ENCODE measurements at places on chromosomes 5 and 9.
A peak's percentile ranks its signal among the peaks of the same experiment; 100 is the strongest.

DNA sequence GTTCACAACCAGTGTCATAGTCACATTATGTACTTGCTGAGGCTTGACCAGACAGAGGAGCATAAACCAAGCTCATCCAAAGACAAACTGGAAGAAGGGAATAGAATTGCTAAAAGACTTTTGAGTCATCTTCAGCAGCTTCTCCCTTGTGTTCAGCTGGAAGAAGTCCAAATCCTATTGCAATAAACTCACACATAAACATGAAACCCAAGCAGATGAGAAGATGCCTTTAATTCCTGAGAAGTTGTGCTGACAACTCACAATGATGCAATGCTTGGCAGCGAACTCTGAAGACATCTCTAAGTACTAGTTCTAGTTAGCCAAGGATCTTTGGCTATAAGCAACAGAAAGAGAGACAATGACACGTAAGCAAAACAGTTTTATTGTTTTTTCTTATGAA lies 642.1 kb downstream of the KCTD16 start:
- no peak overlapping the region for H3K27ac ChIP-seq
- H3K4me1 ChIP-seq = no peaks in the 10 kb centered on the region
- no peaks in the 10 kb centered on the region for H3K27me3 ChIP-seq

DNA sequence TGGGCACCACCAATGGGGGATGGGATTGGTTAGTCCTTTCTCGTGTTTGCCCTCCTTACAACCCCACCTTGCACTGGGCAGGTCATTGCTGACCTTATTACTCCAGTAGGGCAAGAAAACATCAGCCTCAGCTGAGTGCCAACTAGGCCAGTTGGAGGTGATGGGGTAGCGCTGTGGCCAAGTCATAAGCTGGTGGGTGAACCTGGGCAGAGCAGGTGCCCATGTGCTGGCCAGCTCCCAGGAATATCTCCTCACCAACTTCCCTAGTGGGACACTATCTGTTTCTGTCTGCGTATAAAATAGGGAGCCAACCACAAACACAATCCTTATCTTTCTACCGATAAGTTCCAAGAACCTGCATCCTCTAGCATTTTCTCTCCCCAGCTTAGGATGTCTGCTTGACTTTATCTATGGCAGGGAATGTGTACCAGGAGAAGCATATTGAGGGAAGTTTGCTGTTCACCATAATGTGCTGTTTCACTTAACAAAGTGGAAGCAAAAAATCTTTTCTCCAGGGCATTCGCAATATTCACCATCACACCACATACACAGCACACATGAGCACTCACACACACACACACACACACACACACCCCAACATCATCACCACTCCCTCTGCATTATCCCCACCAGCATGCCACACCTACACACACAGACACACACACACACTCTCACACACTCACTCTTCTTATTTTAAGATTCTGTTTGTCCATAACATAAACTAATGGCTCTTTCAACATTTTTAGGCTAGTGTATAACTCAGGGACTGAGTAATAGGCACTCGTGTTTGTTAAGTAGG lies 390.0 kb downstream of the ENC1 start:
- H3K36me3 ChIP-seq = no peaks in the 10 kb centered on the region
- no peak for DNase-seq
- H3K4me1 ChIP-seq = peaks cover 10% of the 10 kb centered on the region
- no peaks in the 10 kb centered on the region for H3K27me3 ChIP-seq
- H3K4me3 ChIP-seq = no peak overlapping the region

- H3K4me1 ChIP-seq = peaks cover 77% of the 10 kb centered on the region
- H3K27ac ChIP-seq = peak overlapping the region; percentile 88
- no peak for DNase-seq
- H3K27me3 ChIP-seq = no peaks in the 10 kb centered on the region
Observed at GRCh38 chr5:95861221-95861863, 38.8 kb upstream of the GLRX start.

DNA sequence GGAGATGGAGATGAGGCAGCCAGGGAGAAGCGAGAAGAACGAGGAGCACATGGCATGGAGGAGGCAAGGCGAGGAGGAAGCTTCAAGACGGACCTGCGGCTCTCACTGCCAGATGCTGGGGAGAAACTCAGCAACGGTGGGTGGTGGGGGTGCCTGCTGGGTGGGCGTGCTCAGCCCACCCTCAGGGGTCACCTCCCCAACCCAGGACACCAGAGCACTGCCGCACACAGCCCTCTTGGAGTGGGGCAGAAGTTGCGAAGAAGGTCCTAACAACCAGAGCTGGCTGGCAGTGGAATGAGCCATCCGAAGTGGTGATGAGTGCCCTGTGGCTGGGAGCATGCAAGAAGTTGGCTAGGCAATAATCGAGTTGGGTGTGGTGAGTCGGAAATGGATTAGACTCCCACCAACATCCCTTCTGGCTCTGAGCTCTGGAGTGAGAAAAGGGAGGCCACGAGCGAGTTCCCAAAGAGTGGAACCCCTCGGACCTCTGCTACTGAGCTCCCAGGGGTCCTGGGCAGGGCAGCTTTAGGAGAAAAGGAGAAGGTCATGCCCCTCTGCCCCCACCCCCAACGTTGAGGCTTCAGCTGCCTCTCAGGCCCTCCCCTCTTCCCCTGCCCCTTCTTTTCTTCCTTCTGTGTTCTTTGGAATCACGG lies 212.7 kb upstream of the MVB12B start:
- no peaks in the 10 kb centered on the region for H3K36me3 ChIP-seq
- no peaks in the 10 kb centered on the region for H3K4me1 ChIP-seq

DNA sequence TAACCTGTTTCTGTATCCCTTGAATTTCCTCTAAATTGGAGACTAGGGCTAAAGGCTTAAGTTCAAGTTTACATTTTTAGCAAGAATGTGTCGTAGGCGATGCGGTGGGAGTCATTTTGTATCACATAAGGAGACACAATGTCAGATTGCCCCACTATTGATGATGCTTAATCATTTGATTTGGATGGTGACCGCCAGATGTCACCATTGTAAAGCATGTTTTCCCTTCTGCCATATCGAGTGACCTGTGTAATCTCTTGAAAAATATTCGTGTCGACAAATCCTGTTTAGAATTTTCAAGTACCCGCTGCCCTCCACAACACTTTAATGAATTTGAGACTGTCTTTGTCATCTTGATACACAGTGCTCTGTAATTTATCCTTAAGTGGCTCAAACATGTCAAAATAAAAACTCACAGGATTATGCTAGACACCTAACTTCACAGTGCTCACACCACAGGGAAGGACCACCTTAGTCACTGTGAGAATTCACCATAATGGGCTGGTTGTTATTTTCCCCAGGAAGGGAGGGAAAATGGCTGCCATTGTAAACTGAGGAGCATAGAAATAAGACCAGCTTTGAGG lies 34.5 kb upstream of the SLC46A2 start:
- no peaks in the 10 kb centered on the region for H3K36me3 ChIP-seq
- H3K27me3 ChIP-seq = no peaks in the 10 kb centered on the region
- H3K4me1 ChIP-seq = no peaks in the 10 kb centered on the region
- no peak overlapping the region for H3K4me3 ChIP-seq
- no peak for DNase-seq

- H3K4me3 ChIP-seq = no peak overlapping the region
- DNase-seq = no peak
- H3K27me3 ChIP-seq = no peaks in the 10 kb centered on the region
- H3K36me3 ChIP-seq = no peaks in the 10 kb centered on the region
- H3K27ac ChIP-seq = no peak overlapping the region
- H3K4me1 ChIP-seq = peaks cover 40% of the 10 kb centered on the region
Observed at GRCh38 chr9:133508046-133508445, 16.7 kb downstream of the MYMK start.

DNA sequence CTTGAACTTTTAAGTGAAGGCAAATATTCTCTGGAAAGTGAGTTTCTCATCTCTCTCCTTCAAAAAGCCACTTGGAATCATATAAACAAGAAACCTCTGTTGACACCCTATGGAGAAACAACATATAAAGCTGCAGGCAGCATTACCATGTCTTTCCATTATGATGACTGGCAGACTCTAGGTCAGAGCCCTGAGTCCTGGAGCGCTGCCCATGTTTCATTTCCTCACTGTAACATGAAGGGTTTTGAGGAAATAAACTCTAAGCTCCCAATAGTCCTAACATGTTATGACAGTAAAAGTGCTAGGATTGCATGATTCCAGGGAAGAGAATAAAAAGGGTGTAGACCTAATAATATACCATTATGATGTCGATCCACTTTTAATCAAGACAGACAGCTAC lies 220.6 kb downstream of the CTNND2 start:
- H3K27ac ChIP-seq = no peak overlapping the region
- H3K27me3 ChIP-seq = no peaks in the 10 kb centered on the region
- no peaks in the 10 kb centered on the region for H3K4me1 ChIP-seq
- H3K4me3 ChIP-seq = no peak overlapping the region
- no peaks in the 10 kb centered on the region for H3K36me3 ChIP-seq

DNA sequence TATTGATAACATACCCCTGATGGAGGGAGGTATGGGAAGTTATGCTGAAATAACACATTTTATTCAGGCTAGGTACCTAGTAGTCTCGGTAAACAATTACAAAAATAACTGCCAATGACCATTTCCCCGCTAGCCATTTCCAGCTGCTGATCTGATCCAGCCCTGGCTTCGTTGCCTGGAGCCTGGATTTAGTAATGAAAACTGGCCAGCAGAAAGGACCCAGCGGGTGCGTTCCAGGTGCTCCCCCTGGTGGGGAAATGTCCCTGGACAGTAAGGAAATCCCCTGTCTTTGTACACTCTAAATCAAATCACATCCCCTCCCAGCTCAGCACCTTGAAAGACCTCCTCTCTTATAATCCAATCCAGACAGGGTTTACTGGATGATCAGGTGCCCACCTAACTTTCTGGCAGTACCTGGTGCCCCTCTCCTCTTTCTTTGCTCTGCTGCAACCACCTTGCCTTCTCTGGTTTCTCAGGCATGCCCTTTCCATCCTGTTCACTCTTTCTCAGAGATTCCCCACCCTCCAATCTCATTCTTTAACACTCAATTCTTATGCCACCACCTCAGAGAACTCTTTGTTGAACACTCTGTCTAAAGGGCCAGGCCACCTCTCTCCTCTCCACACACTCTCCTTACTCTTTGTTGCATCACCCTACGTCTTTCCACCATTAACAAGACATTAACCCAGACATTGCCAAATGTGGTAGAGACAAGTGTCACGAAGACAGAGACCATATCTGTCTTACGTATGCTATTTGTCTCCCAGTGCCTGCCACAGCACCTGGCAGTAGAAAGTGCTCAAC lies 50.1 kb upstream of the SMAD5 start:
- DNase-seq = no peak
- H3K4me1 ChIP-seq = peaks cover 10% of the 10 kb centered on the region
- H3K27me3 ChIP-seq = no peaks in the 10 kb centered on the region

DNA sequence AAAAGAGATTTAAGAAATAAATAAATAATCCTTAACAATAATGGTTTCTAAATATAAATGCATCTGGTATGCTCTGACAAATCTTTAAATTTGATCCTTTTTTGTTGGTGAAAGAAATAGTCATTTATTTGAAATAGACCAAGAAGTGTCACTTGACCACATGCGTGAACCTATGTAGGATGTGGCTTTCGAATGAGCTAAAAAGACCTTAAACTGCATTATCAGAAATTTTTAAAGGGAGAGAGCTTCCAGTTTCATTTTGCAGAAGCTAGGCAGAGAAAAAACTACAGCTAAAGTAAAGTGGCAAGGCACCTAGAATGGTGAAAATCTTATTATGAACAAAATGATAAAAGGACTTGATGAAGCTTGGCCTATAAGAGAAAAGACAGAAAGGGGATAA lies 309.2 kb upstream of the EFNA5 start:
- H3K27me3 ChIP-seq = no peaks in the 10 kb centered on the region
- H3K27ac ChIP-seq = no peak overlapping the region
- H3K36me3 ChIP-seq = no peaks in the 10 kb centered on the region
- H3K4me1 ChIP-seq = no peaks in the 10 kb centered on the region
- DNase-seq = no peak
- H3K4me3 ChIP-seq = no peak overlapping the region
